ENCODE measurements at places on chromosomes 12 and 14.

DNA sequence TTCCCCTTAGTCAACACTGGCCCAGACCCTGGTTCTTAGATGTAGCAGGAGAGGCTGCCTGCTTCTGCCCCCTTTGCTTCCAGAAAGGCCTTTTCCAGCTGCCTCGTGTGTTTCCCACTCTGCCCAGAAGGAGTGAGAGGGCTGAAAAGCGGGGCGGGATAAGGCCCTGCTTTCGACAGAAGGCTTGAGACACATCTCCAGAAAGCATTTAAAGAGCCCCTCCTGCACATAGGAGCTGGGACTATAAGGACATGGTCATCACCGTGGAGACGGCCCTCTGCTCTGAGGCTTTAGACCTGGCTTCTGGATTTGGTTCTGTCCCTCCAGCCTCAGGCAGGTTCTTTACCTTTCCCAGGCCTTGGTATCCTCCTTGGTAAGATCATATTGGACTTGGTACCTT, 11.9 kb downstream of the CALM1 start:
- no peak for DNase-seq

- no peak for DNase-seq
Measured at GRCh38 chr14:81303258-81303935, 82.6 kb upstream of the GTF2A1 start.

DNA sequence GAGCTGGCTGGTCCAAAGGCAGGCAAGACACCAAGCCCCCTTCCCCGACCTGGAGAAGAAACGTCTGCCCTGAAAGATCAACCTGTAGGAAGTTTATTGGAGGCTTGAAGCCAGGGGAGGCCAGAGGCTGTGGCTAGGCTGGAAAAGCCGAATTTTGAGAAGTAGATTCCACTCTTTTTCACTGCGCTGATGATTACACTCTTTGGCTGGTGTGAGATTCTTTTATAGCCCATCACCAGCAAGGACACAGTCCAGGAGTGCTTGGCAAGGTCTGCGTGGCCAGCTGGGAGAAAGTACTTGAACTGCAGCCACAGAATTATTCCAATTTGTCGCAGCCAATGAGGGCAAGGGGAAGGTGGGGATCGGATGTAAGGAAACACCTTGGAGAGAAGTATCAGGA, 45.0 kb downstream of the SYNE3 start:
- no peak for DNase-seq

- no peak for DNase-seq
Measured at GRCh38 chr12:7916936-7917335, 19.1 kb downstream of the SLC2A3 start.

- DNase-seq: peak; percentile 97
Measured at GRCh38 chr12:108853981-108854446, 3.4 kb downstream of the SSH1 start.

GRCh38 chr12:50612882-50613281, 108.1 kb downstream of the DIP2B start:
- no peak for DNase-seq

GRCh38 chr12:3252450-3252891, 175.3 kb downstream of the TSPAN9 start:
- peak; percentile 15 for DNase-seq

DNA sequence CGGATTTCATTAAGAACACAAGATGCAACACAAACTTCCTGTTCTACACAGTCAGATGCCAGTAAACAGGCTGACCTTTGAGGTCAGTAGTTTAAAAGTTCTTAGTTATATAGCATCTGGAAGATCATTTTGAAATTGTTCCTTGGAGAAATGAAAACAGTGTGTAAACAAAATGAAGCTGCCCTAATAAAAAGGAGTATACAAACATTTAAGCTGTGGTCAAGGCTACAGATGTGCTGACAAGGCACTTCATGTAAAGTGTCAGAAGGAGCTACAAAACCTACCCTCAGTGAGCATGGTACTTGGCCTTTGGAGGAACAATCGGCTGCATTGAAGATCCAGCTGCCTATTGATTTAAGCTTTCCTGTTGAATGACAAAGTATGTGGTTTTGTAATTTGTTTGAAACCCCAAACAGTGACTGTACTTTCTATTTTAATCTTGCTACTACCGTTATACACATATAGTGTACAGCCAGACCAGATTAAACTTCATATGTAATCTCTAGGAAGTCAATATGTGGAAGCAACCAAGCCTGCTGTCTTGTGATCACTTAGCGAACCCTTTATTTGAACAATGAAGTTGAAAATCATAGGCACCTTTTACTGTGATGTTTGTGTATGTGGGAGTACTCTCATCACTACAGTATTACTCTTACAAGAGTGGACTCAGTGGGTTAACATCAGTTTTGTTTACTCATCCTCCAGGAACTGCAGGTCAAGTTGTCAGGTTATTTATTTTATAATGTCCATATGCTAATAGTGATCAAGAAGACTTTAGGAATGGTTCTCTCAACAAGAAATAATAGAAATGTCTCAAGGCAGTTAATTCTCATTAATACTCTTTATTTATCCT, 13.5 kb downstream of the PTGER2 start:
- peak; percentile 56 for DNase-seq

GRCh38 chr12:5039815-5040214, 3.9 kb upstream of the KCNA5 start:
- no peak for DNase-seq

GRCh38 chr12:119425623-119426022, 91.1 kb downstream of the CCDC60 start:
- DNase-seq: no peak

DNA sequence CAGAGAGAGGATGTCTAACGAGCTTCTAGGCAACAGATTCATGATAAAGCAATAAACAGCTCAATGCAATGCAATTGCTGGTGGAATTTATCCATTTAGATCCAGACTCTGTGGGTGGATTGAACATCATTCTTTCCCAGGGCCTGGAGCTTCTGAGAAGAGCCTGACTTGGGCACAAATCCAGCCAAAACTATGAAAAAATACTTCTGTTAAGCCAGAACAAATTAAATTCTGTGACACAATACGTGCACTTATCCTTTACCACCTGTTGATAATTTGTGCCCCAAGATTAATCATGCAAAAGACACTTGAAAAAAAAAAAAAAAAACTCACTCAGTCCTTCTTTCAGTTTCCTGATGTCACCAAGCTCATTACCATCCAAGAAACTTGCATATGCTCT, 446.0 kb upstream of the DCN start:
- DNase-seq: no peak

DNA sequence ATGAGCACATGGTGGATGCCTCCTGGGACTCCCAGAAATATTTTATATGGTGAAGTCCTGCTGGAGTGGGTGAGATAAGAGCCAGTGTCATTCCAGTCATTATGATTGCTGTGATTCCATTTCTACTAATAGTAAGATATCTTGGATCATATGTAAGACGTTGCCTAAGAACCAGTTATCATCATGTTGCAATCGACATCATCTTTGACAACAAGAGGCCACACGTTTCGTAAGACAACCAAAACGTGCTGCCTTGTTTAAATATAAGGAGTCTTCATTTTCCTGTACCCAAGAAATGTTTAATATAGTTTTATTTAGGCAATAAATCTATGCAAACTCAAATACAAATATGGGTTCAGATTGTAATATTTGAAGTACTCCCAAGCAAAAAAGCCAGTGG, 58.4 kb downstream of the SPTSSA start:
- peak; percentile 5 for DNase-seq

GRCh38 chr12:15546102-15546701, 223.9 kb downstream of the PTPRO start:
- DNase-seq: no peak

GRCh38 chr14:100341301-100342031, 18.3 kb downstream of the SLC25A47 start:
- peak; percentile 89 for DNase-seq

DNA sequence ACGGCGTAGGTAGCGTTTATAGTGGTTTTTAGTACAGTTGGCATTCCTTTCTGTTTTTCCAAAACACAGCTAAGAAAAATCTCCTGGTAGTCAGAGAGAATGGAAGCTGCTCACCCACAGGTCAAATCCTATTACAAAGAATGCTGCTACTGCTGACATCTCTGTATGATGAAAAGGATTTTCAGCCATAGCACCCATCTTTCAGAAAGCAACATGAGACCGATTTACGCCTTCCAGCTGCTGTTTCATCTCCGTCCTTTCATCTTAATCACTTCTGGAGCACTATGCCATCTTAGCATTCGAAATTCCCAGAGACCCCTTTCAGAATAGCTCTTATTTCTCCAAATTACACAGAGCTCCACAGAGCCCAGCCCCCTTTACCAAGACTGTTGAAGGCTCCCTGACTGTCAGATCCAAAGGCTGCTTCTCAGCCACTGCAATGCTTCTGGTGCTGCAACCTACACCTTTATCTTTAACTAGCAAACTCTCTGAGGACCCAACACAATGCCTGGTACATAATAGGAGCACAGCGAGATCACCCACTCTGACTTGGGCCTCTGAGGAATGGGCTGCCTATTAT, 211.8 kb downstream of the NEDD1 start:
- no peak for DNase-seq

DNA sequence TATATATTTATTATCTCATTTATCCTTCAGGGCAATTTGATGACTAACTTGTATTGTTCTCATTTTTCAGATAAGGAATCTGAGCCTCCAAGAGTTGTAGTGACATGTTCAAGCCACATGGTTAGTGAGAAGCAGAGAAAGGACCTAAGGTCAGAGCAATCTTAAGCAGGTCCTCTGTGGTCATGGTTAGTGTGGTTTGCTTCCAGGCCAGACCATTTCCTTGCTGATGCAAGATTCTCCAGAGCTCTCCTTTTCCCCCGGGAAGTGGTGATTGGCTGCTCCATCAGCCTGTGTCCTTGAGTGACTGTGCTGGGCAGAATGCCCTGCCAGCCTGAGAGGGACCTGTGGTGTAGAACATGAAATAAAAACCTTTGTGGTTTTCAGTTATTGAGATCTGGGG, 141.3 kb downstream of the KTN1 start:
- peak; percentile 90 for DNase-seq

DNA sequence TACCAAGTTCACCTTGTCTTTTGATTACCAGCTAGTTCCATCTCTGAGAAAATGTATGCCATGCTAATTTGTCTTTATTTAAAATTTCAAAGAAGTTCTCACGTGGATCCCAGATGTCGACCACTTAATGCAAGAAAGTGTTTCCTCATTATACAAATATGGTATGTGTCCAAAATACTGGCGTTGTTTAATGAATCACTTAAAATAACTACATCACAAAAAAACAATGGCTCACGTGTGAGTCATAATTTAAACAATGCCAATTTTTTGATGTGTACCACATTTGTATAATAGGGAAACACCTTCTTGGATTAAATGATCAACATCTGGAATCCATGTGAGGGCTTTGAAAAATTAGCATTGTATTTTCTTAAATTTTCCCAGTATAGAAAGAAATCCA, 40.8 kb downstream of the DBX2 start:
- peak; percentile 41 for DNase-seq

- DNase-seq: no peak
Measured at GRCh38 chr12:78143717-78144116, 313.0 kb downstream of the NAV3 start.

DNA sequence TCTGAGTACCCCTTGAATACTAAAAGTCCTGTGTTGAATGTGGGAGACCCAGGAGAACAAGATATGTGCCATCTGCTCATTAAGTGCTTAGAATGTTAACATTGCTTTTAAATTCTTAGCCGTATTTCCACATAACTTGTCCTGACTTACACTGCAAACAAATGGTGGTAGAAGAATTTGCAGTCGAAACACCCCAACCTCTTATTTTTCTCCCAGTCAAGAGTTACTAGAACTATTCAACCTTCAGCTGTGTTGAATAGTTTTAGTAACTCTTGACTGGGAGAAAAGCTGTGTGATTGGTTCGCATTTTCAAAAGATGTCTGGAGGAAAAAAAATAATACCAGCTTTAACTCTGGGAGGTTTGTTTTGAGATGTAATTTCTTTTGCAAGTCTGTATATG, 7.6 kb upstream of the SPX start:
- no peak for DNase-seq

GRCh38 chr14:104105822-104106470, 20.4 kb downstream of the ASPG start:
- DNase-seq: no peak

Measured in cardiac fibroblast (primary cell).